ENCODE measurements at places on chromosomes 1 and 21.

GRCh38 chr1:30881319-30882181, 27.0 kb downstream of the SDC3 start:
- no peak for DNase-seq

DNA sequence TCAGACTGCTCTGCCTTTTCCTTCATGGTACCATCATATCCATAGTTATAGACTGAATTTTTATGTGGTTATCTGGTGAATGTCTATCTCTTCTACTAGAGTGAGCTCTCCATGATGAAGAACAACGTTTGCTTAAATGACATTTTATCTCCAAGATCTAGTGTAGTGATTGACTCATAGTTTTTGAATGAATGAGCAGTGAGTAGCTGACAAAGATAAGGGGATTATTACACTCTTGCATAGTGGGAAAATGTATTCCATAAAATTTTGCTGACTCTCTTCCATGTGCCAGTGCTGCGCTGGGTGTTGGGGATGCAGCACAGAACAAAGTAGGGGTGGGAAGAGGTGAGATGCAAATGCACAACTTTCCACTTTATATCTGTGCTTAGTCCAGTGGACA, 147.7 kb downstream of the TGFB2 start:
- no peak for DNase-seq

GRCh38 chr1:96519851-96520578, 201.6 kb upstream of the PTBP2 start:
- DNase-seq, result no peak

- no peak for DNase-seq
These were observed 65.8 kb downstream of the USP25 start for GRCh38 chr21:15795533-15795932.

GRCh38 chr1:181043025-181043888, 9.5 kb downstream of the MR1 start:
- no peak for DNase-seq

GRCh38 chr1:223189903-223190724, 47.1 kb upstream of the TLR5 start:
- DNase-seq, result no peak

- no peak for DNase-seq
These were observed 296 bp upstream of the RNPEP start for GRCh38 chr1:201982082-201982622.

- no peak for DNase-seq
These were observed 83.9 kb upstream of the SGIP1 start for GRCh38 chr1:66450043-66450514.

GRCh38 chr1:10734962-10735544, 61.4 kb downstream of the CASZ1 start:
- DNase-seq, result no peak

DNA sequence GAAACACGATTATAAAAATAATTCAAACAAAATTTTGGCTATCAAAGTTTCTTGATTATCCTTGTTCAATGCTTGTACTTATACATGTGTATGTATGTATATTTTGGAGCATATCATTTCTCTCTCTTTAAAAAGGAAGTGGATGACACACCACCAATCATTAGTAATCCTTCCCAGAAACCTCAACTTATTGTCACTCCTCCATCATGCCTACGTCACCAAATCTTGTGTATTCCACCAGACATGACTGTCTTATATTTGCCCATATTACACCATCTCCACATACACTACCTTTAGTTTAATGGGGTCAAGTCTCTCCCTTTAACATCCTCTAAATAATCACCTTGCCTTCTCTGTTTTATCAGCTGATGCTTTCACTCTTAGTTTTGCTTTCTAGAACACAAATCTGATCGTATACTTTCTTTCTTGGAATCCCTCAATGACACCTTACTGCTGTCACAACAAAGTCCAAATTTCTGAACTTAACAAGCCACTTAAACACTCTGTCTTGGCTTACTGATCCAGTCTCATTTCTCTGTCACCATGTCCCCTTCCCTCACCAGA, 124.0 kb downstream of the BRINP3 start:
- no peak for DNase-seq

GRCh38 chr1:70033936-70034335, 171.4 kb downstream of the LRRC40 start:
- DNase-seq, result no peak

DNA sequence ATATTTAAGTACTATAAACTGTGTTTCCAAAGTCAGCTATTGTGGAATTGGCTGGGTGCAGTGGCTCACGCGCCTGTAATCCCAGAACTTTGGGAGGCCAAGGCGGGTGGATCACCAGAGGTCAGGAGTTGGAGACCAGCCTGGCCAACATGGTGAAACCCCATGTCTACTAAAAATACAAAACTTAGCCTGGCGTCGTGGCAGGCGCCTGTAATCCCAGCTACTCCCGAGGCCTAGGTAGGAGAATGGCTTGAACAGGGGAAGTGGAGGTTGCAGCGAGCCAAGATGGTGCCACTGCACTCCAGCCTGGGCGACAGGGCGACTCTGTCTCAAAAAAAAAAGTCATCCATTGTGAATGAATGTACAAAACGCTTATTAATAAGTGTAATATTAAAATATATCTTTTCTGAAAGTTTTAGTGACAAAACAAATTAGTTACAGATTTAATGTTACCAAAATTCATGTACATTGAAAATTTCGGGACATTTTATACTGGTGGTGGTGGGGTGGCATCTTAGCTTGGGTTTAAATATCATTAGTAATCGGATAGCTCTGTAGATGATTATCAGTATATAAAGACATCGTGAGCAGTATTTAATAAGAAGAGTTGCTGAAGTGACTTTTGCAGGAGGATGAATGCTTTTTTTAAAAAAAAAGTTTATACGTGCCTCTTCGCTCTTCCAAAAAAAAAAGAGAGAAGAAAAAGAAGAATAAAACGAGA, 503 bp upstream of the SRSF11 start:
- DNase-seq, result peak; percentile 60

DNA sequence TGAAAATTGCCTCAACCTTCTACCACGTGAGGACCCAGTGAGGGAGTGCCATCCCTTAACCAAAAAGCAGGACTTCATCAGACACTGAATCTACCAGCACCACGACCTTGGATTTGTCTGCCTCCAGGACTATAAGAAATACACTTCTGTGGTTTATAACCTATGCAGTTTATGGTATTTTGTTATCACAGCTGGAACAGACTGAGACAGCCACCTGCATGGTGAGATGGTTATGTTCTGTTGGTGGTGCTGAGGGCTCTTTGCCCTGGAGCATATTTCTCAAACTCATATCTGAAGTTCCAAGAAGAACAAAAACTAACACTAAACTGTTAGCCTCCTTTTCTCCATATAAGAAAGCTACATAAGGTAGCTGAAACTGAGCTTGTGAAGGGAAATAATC, 69.8 kb upstream of the RGS18 start:
- no peak for DNase-seq

DNA sequence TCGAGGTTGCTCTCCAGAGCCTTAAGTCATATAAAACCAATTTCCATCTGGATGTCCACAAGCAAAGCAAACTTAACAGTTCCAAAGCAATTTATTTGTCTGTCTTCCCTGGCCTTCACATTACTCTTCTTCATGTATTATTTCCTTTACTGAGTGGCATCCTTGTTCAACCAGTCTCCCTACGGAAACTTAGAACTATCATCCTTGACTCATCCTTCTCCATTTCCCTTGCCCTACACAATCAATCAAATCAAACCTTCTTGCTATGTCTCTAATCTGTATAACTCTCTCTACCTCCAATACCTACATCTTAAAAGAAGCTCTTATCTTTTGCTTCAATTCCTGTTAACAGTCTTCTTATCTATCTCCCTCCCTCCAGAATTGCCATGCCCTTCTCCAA, 25.4 kb downstream of the EGLN1 start:
- no peak for DNase-seq

DNA sequence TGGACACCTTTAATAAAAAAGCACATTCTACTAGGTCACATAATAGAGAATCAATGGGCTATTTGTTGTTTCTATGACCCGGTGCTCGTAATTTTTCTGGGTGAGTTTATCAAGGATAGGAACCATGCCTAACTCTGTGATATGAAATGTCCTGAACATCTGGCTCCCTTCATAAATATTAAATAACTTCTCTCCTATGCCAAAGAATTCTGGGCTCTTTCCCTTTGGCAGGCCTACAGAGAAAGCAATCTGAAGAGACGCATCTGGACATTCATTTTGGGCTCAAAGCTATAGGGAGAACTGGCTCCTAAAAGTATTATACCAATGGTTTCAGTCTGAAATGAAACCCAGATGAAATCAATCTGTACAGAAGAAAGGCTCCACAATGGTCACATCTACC, 38.8 kb upstream of the ANGPTL7 start:
- DNase-seq, result no peak

- DNase-seq, result no peak
These were observed 18.2 kb downstream of the CRYZ start for GRCh38 chr1:74714429-74715235.

GRCh38 chr1:92933459-92933858, 27.8 kb downstream of the DIPK1A start:
- DNase-seq, result no peak

GRCh38 chr1:5913876-5914275, 78.3 kb downstream of the NPHP4 start:
- DNase-seq, result no peak

DNA sequence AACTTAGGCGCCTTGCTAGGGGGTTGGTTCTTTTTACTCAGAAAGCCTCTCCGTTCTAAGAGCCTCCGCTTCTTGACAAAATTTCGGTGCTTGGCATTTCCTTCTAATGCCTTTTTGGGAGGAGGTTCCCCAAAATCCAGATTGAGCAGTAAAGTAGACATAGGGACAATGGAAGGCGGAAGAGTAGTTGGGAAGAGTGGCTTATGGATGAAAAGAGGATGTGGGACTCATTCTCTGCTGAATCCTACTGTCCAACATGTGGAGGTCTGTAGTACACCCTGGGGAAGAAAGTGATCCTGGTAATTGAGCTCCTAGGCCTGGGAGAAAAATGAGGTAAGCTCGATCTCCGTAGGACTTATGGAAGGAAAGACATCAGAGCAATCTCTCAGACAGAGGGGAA, 777 bp upstream of the METTL25B start:
- DNase-seq, result no peak

- DNase-seq, result no peak
These were observed 22.2 kb upstream of the SMG7 start for GRCh38 chr1:183450093-183450492.

DNA sequence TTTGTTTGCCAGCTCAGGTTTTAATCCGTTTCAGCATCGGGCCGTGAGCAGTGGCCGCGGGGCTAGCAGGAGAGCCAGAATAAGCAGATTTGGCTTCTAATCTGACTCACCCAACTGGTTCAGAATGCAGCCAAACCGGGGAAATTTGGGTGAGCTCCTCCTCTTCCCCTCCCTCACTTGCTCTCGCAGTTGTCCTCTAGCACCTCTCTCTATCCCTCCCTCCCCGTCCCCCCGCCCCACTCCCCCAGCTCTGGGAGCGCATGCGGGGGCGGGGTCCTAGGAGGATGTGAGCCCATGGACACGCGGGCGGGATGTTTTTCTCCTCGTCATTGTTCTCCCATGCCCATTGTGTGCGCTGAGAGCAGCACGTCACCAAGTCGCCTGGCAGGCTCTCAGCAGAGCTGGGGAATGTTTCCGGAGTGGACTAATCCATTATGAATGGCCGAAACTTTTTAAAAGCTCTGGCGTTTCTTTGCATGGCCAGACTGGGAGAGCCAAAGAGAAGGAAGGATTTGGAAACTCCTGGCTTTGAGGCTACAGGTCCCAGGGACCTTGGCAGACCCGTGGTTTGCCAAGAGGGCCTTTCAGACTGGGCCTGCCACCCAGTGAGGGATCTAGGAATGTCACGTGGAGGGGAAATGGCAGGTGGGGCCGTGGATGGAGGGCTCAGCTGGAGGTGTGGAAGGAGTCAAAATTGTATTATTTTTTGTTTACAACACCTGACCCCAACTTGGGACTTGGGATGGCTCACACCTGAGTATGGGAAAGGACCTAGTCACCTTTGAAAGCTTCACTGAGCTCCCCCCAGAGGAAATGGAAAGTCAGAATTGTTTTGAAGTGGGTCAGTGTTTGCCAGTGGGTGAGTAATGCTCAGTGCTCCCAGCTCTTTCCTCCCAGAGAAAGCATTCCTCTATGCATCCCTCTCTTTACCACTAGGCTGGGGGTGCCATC, 39.2 kb downstream of the CDK18 start:
- no peak for DNase-seq

DNA sequence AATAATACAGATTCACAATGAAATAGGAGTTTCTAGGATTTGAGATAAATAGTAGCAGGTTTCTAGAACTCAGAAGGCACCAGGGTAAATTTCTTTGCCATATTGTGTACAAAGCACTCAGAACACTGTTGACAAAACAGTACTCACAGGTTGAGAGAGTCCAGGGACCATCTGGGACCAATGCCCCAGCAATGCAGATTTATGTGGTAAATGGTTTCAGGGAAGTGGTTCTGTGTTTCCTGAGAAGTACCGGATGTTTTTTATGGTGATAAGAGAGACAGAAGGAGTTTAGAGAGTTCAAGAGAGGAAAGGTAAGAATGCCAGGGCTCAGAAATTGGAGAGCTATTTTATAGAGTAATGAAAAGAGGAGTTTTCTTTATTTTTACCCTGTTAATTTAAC, 29.6 kb upstream of the DIPK1A start:
- no peak for DNase-seq

DNA sequence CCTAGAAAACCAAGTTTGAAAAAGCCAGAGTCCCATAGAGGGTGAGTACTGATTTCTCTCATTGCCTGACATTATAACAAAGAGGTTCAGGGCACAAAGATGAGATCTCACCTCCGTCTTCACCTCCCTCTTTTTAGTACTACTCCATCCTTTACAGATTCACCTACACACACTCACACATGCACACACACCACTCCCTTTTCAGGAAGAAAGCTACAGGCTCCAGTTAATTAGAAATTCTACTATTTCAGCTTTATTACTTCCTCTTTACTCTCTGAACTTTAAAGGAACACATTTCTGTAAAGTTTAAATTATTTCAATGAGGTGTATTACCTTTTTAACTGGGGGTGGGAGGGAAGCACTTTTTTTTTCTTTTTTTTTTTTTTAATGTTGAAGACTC, 59.6 kb upstream of the PRDX6 start:
- DNase-seq, result no peak

- DNase-seq, result no peak
These were observed 9.1 kb downstream of the SSBP3 start for GRCh38 chr1:54397090-54397591.

- no peak for DNase-seq
These were observed 177.6 kb downstream of the GABPA start for GRCh38 chr21:25912402-25912746.

- DNase-seq, result peak; percentile 31
These were observed 392.2 kb downstream of the VAV3 start for GRCh38 chr1:107572674-107573211.

- DNase-seq, result no peak
These were observed 39.1 kb downstream of the FBXO2 start for GRCh38 chr1:11615090-11615489.

DNA sequence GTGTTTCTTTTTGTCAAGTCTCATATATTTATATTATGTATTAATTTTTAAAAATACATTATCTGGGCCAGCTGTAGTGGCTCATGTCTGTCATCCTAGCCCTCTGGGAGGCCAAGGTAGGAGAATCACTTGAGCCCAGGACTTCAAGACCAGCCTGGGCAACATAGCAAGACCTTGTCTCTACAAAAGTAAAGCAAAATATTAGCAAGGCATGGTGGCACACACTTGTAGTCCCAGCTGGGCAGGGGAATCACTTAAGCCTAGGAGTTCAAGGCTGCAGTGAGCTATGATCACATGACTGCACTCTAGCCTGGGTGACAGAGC, 189.1 kb downstream of the SMYD3 start:
- DNase-seq, result no peak

GRCh38 chr1:192998536-192998935, 60.6 kb downstream of the UCHL5 start:
- no peak for DNase-seq
